ENCODE measurements at places on chromosomes 2 and 18.

DNA sequence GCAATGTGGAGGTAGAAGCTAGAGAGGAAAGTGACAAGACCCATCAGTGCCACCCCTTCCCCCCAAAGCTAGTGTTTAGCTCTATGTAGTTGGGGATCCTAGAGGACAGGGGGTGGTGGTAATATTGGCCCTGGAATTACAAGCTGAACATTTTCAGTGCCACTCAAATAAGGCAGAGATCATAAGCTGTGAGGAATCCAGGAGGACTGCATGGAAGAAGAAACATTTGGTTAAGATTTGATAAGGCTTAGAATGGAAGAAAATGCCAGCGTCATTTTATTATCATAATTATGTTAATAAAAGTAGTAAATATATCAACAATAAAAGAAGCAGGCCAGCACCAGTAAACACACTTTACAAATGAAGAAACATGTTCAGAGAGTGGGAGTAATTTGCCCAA is 33.7 kb downstream of the KCNK3 start:
- DNase-seq, result no peak

- no peak for DNase-seq
Measured at GRCh38 chr2:75516378-75517360, 44.1 kb downstream of the EVA1A start.

GRCh38 chr18:79405019-79405780 is 9.5 kb downstream of the NFATC1 start:
- no peak for DNase-seq

DNA sequence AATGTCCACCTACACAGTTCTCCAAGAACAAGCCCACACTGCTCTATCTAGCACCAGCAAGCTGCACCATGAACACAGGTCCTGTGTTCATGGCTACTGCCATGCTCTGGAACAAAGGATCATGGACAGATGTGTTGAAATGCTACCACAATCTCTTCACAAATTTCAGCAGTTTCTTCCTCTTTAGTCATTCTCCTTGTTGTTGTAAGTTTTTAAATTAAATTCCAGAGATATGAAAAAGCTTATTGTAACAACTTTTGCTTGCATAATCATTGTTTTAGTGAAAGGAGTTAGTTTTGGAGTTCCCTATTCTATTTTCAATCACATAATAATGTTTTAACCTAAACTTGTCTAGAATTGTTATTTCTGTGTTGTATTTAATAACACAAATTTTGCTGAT is 17.2 kb upstream of the NAPG start:
- no peak for DNase-seq

DNA sequence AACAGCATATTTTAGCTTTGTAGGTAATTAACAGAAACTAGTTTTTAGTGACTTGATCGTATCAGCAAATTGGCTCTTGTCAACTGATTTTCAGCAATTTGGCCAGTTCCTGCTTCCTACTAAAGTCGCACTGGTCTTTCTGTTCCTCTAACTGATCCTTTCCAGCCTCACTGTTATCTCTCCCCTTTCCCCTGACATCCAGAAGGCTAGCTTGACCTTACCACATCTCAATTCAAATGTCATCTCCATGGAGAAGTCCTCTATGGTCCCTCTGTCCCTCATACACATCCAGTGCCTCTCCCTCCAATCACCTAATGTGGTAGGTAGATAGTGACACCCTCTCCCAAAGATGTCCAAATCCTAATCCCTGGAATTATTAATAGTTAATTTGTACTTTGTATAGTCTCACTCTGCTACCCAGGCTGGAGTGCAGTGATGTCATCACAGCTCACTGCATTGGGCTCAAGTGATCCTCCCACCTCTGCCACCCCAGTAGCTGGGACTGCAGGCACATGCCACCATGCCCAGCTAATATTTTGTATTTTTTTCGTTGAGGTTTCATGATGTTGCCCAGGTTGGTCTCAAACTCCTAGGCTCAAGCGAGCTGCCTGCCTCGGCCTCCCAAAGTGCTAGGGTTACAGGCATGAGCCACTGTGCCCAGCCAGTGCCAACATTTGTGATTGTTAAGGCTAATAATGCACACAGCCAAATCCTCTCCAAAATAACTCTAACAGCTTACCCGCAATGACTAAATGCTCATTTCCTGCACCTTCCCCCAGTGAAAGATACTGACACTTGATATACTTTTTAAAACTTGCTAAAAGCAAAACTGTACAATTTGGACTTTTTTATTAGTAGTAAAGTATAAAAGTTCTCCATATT is 16.9 kb downstream of the PSTPIP2 start:
- DNase-seq, result no peak

DNA sequence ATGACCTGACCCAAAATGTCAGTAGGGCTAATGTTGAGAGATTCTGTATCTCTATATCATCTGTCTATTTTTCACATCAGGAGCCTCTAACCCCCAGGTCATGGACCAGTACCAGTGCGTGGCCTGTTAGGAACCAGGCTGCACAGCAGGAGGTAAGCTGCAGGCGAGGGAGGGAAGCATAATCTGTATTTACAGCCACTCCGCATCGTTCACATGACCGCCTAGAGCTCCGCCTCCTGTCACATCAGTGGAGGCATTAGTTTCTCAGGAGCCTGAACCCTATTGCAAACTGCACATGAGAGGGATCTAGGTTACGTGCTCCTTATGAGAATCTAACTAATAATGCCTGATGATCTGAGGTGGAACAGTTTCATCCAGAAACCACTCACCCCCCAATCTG is 180.6 kb downstream of the RDH14 start:
- no peak for DNase-seq

DNA sequence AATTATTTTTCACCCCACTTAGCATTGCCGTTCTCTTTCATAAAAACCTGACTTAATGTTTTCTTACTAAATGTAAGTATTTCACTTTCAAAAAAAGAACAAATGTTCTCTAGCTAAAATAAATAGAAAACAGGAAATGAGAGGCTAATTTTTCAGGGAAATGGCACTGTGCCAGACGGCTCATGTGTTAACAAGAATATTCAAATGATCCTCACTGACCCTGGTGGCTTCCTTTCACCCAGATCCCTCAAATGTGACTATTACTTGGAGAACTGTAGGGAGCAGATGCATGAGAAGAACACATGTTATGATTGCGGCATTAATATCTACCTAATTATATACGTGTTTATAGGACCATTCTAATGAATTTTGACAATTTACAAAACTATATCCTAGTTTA is 827.7 kb downstream of the SOCS6 start:
- DNase-seq, result no peak

Data from AG04449 (cell line).